ENCODE measurements at places on chromosomes 1 and 21.

DNA sequence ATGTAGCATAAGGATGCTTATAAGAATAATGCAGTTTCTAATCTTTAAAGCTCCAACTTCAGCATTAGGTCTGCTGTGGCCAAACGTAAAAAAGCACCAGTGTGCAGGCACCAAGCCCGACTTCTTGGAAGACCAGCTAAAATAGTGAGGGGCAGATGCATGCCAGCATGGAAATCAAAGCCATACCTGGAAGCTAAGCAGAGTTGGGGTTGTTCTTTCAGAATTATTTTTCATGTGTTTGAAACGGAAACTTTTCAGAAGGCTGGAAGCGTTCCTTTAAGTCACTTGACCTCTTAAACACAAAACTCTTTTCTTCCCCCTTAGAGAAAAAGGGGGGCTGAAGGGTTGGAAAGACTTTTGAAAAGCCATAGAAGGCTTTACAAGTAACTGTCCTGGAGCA lies 329.2 kb upstream of the C1orf87 start:
- DNase-seq: no peak

DNA sequence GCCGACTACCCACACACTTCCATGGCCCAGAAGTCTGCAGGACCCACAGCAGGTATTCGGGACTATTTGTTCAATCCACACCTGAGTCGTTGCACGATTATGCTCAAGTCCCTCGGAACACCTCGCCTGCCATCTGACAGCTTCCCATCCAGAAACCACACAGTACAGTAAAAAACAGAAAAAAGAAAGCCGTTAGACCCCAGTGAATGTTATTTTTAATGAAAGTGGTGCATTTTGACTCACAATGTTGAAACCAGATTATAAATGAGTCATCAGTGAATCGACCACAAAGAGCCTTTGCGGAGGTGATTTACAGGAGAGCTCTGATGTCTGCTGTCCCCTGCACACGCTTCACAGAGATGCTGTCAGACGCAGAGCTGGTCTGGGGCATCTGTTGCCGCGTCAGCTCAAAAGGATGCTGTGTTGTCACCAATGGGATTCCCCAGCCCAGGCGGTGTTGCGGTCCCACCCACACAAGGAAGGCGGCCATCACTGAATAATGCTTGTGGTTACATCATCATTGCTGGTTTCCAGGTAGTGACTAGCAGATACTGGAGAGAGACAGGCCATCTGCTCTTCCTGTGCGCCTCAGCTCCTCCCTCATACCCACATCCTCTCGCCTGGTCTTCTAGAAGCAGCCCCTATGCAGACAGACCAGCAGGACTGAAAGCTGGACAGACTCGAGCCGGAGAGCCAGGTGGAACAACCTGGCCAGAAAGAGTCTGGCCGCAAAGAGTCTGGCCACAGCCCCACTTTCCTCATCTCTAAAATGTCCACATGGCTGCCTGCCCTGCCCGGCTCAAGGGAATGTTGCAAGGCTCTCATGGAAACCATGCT lies 116.8 kb downstream of the TOMM20 start:
- peak; percentile 92 for DNase-seq

GRCh38 chr1:1171546-1172340 lies 1.9 kb upstream of the TTLL10 start:
- peak; percentile 33 for DNase-seq

- DNase-seq: no peak
Observed at GRCh38 chr1:145701306-145701862, 5.8 kb downstream of the PDZK1 start.

Measured in activated T-cell treated with anti-CD3 and anti-CD28 coated beads, Interleukin-2, amount 50 U/mL, for 4 hours (primary cell).